Vagina (tissue), 2 donors: ENCODE measurements at places on chromosomes 4 and X.

GRCh38 chr4:188658958-188659522 is 519.8 kb downstream of the TRIML1 start:
- no peak for DNase-seq

- DNase-seq: no peak
These were observed 2182.5 kb upstream of the AGA start for GRCh38 chr4:179624768-179625181.

DNA sequence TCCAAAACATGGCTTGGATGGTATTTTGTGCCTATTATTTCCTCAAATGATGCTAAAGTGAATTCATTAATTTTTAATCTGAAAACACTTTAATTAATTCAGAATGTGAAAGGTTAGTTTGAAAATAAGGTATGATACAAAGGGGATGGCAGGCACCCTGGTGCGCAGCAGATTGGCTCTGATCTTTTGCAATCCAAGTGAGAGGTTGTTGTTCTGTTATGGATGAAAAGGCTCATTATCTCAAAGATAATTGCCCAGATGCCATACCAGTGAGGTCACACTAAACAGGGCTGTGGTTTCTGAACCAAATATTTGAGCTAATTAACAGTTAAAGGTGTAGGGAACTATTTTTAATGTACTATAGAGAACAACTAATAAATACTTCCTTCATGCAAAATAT is 504.9 kb downstream of the RAPGEF2 start:
- DNase-seq: no peak

GRCh38 chrX:137568741-137569469 is 3.0 kb downstream of the ZIC3 start:
- DNase-seq: no peak

DNA sequence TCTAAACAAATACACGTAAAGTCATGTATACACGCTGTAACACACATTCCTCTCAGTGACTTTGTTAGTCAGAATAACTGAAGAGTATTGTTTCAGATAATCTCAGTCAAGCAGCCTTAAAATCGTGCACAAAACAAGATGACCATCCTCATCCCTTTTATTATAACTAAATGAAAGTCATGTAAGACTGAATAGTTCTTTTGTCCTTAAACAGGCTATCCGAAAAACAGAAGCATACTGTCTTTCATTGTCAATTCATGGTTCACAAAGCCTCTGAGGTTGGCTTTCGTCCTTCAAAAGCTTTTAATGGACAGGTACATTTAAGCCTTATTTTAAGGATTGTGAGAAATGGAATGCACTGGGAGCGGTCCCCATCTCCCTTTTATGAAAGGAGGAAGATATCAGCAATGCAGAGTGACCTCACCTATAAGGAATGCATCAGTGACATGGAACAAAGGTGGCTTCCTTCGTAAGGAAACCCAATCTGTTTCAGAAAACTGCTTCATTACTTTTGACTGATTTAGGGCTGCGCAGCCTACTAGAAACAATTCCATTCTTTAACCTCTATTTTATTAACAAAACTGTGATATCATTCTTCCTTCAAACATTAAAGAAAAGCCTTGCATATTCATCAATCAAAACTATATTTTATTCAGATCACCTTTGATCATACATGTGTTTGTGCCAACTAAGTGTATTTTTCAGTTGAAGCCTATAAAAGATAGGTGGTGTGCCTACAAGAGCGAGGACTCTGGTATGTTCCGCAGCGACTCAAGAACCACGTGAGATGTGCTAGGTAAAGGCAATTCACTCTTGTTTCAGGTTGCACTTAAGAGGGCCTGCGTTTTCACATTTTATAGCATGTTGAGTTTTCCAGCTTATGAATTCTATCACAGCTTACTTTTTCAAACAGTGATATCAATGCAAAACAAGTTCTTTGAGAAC is 19.2 kb downstream of the SH3RF1 start:
- no peak for DNase-seq

DNA sequence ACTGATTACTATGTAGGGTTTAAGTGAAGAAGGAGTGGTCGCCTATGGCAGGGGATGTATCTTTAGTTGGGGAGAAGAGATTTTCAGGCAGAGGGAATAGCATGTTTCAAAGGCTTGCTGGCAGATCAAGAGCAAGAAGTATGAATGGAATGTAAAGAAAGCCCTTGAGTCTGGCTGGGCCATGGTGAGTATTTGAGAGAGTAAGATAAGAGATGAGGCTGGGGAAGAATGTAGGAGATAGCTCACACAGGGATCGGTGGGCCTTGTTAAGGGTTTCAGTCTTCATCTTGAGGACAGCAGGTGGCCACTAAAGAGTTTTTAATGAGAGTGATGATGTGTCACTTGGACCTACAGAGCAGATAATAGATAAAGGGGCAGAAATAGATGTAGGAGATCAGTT is 319.1 kb upstream of the RPS6KA3 start:
- no peak for DNase-seq
